ENCODE measurements at places on chromosomes 6 and 20.

DNA sequence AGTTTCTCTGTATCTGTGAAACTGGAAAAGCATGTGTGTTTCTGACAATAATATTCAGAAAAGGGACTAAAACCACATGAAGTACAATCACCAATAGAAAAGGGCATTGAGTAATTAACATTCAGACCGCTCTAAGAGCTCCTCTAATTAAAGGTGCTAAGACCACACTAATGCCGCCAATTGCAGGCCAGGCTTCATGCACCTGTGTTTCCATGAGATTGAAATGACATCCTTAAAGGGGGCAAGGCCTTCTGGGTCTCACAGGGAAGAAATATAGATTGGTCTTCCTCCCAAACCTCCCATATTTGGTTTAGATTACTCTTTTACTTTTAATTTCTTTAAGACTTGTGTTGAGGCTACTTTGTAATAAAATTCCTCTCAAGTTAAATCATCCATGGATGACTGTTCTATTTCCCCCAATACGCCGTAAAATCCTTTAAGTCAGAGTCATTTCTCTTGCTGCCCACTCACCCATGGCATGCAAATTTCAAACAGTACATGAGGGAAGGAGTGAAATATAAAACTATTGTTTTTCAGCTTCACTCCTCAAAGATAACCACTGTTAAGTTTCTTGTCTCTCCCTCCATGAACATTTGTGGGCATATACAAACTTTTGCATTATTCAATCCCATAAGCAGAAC is 110.6 kb downstream of the UBE3D start:
- DNase-seq, result peak; percentile 75

DNA sequence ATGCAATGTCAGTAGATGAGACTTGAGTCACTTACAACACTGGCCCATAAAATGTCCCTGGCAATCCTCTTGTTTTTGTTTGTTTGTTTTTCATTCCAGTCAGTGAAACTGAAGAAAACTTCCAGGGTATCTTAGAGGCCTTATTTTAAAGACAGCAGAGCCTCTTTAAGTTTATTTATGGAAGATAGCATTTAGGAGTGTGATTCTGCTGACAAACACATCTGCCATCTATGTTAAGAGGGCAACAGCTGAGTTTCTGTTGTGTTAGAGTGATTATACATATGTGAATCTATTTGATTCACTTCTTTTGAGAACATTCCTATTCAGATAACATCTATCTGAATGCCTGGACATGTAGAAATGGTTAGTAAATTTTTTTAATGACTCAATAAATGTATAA is 812.6 kb downstream of the TENT5A start:
- no peak for DNase-seq

- DNase-seq, result no peak
Observed at GRCh38 chr20:62901891-62902290, 24.4 kb downstream of the DIDO1 start.

DNA sequence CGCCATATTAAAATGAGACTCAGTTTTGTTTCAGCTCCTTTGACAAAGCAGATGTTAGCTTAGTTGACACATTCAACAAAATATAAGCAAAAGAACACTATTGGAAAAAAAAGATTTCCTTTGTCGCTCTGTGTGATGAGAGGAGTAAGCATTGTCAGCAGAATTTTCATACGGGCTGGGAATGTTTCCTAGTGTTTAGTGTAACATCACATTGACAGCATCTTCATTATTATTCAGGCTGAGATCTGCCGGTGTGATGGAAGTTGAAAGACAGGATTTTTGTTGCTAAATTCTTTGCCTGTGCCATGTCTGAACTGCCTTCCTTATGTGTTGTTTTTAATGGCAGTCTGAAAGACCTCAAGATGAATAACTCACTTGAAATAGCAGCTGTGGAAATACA is 49.1 kb downstream of the GRM1 start:
- no peak for DNase-seq

GRCh38 chr6:81801489-81801888 is 49.0 kb upstream of the TENT5A start:
- no peak for DNase-seq

DNA sequence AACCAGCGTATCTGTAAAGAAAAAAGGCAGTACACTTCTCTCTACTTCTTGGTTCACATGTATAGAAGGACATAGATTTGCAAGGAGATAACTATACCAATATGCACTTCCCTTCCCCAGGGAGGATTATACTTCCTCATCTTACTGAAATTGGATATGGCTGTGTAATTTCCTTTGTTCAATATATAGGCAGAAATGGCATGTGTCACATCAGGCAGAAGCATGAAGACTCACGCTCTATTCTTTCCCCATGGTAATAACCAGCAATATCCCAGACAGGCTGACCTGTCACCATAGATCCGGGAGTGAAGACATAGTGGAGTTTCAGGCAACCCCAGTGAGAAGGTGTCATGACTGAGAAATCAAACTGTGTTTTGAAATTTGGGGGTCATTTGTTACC is 518.3 kb downstream of the KIF16B start:
- DNase-seq, result no peak

- no peak for DNase-seq
Observed at GRCh38 chr6:28841290-28841689, 82.5 kb downstream of the TRIM27 start.

DNA sequence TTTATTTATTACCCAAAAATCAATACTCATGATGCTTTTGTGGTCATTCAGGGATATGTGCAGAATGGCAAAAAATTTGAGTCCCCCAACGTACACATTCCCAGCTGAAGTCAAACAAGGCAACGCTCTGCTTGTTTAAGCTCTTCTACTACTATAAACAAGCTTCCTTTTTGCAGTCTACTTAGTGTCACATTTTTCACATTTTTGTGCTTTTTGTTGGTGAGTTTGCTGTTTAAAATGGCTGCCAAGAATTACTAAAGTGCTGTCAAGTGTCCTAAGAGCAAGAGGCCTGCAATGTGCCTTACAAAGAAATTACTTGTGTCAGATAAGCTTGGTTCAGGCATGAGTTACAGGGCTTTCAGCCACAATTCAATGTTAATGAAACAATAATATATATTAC is 2.1 kb downstream of the WFDC8 start:
- no peak for DNase-seq

All from non-pigmented ciliary epithelial cell (primary cell).